WTC11 (cell line): ENCODE measurements at places on chromosomes 1 and 21.

DNA sequence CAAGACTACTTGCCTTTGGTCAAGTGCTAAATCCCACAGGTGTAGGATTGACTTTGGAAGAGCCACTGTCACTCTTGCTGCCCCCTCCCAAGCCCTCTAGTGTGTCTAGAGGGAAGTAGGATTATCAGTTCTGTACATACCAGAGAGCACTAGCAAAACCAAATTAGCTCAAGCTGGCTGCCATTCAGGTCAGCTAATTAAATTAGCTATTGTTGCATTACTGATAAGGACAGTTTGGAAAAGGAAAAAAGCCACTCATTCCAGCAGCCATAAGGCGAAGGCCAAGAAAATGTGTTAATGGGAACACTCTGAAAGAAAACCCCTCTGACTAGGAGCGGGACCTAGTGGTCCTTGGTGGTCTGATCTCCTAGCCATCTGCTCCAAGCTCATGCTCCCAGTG lies 321.7 kb downstream of the PBX1 start:
- no peak for DNase-seq

DNA sequence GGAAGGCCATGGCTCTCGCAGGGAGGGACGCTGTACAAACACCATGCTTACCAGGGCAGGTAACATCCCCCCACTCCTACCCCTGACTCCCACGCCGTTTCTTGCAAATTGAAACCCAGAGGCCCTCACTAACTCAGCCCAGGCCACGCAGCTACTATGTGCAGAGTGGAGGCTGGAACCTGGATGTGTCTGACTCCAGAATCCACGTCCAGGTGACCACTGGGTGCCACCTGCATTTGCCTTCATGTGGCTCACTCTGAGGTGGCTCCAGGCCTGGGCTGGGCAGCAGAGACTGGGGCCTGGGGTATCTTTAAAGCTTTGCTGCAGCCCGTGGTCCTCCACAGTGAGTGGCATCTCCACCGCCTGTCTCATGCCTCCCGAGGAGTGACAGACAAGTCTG lies 29.6 kb upstream of the AJAP1 start:
- no peak for DNase-seq

GRCh38 chr1:15962176-15962575 lies 13.7 kb downstream of the ZBTB17 start:
- DNase-seq, result no peak

GRCh38 chr1:99110140-99111041 lies 105.7 kb upstream of the PLPPR5 start:
- no peak for DNase-seq

DNA sequence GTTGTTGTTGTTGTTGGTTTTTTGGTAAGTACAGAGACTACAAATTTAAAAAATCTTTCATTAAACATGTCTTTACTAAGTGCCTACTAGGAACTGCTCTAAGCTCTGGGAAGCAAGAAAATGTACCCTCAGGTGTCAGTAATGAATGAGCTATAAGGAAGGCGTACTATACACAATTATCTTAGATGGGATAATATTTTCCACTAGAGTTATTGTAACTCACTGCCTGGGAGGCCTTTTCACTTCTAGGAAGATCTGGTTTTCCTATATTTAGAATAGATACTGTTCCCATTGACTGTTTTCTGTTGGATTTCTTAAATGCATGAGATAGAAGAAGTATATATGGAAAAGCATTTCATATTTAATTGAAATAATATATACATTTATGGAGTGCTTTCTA lies 19.6 kb downstream of the CLIC4 start:
- no peak for DNase-seq

DNA sequence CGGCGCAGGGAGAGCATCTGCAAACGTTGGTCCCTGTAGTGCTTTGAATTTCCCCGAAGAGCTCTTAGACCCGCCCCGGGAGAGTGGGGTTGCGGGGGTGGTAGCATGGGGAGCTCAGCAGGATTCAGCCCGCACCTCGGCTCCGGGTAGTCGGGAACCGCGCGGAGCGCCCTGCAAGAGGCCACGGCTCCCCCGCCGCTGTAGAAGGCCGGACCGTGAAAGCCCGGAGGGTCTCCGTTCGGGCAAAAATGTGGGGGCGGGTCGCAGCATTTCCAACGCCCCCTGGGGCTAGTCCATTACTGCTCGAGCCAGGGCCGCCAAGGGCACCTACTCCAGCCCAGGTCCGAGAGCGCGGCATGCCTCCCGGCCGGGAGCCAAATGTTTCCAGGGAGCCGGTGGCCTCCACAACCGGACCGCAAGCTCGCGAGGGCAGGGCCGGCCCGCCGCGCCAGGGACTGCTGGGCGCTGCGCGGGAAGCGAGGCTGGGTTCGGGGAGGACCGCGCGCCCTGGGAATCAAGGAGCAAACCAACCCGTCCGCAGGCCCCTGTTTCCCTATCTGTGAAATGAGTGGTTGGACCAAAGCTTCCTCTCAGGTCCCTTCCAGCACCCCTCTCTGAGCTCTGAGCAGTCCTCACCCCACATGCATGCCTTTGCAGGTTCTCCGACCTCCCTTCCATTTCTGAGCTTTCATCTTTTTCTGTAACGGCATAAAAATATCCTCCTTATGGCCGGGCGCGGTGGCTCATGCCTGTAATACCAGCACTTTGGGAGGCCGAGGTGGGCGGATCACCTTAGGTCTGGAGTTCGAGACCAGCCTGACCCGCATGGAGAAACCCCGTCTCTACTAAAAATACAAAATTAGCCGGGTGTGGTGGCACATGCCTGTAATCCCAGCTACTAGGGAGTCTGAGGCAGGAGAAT lies 775 bp upstream of the TMEM63A start:
- DNase-seq, result peak; percentile 42

DNA sequence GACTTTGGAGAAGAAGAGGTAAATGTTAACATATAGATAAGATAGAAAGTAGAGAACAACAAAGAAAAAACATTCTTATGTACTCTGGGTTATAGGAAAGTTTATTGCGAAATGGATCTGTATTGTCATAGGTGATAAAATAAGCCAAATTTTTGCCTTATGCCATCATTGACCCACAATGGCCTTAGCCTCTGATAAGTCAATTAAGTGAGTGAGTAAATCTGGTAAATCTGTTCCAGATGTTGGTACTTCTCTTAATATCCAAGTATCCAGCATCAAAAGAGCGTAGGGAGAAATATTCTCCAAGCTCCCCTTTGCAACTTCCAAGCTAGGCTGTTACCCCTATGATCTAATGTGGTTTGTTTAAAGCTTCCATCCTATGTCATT lies 38.3 kb upstream of the CLCA4 start:
- DNase-seq, result no peak

GRCh38 chr1:10074059-10074851 lies 41.5 kb downstream of the UBE4B start:
- DNase-seq, result no peak

GRCh38 chr21:37032877-37033471 lies 26.5 kb downstream of the RIPPLY3 start:
- DNase-seq, result no peak

GRCh38 chr1:38962113-38962512 lies 20.5 kb upstream of the RHBDL2 start:
- no peak for DNase-seq

- DNase-seq, result no peak
Observed at GRCh38 chr1:52159033-52159789, 17.3 kb downstream of the ZFYVE9 start.

GRCh38 chr1:158255656-158256055 lies 1.4 kb downstream of the CD1A start:
- no peak for DNase-seq

DNA sequence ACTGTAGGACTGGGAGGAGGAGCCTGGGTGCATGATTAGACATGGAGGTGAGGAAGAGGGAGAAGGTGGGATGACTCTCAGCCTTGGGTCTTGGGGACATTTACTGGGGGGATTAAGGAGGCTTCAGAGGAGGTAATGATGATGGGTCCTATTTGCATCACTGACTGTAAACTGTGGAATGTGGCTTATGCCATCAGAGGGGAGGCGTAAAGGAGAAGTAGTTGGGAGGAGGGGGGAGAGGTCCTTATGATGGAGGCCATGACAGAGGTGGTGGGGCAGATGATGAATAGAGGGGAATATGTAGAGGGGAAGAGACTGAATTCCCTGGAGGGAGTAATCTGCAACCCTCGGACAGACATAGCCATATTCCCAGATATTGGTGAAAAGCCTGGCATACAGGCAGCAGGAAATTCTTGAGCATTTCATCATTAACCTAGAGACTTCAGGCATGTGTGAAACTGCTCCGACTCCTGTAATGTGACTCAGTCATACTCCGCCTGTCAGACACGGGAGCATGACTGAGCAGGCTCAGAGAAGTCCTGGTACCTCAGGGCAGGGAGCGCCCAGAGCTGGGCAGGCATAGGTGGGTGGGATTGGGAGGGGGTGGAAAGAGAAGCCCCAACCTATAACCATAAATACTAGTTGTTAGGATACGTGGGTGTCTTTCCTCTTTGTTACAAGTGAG lies 8.0 kb upstream of the LCE5A start:
- no peak for DNase-seq

GRCh38 chr1:53909946-53910345 lies 16.0 kb downstream of the DIO1 start:
- no peak for DNase-seq
